ENCODE measurements at places on chromosomes 12 and 14.
A peak's percentile ranks its signal among the peaks of the same experiment; 100 is the strongest.

GRCh38 chr12:19480459-19480858, 41.2 kb downstream of the AEBP2 start:
- DNase-seq: no peak

- DNase-seq: no peak
Measured at GRCh38 chr12:114408886-114409851, 3.2 kb upstream of the TBX5 start.

GRCh38 chr12:120965534-120966091, 12.7 kb upstream of the HNF1A start:
- no peak for DNase-seq

GRCh38 chr14:34023824-34024767, 73.2 kb upstream of the EGLN3 start:
- no peak for DNase-seq

- no peak for DNase-seq
Measured at GRCh38 chr14:20836668-20837338, 34.2 kb upstream of the RNASE1 start.

- no peak for DNase-seq
Measured at GRCh38 chr12:70964867-70965510, 44.5 kb upstream of the PTPRR start.

DNA sequence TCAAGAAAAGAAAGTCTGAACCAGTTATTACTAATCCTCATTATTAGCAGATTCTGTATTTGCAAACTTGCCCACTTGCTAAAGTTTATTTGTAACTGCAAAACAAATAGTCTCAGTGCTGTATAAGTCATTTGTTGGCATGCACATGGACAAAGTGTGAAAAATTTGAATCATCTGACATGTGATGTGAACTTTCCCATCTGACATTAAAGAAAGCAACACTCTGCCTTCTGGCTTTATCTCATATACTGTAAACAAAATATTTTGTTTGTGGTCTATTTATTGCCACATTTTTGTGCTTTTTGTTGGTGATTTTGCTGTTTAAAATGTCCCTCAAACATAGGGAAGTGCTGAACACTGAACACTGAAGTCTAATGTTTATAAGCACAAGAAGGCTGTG, 513.8 kb downstream of the RPL10L start:
- no peak for DNase-seq

GRCh38 chr12:45880533-45880932, 109.8 kb downstream of the SCAF11 start:
- no peak for DNase-seq

DNA sequence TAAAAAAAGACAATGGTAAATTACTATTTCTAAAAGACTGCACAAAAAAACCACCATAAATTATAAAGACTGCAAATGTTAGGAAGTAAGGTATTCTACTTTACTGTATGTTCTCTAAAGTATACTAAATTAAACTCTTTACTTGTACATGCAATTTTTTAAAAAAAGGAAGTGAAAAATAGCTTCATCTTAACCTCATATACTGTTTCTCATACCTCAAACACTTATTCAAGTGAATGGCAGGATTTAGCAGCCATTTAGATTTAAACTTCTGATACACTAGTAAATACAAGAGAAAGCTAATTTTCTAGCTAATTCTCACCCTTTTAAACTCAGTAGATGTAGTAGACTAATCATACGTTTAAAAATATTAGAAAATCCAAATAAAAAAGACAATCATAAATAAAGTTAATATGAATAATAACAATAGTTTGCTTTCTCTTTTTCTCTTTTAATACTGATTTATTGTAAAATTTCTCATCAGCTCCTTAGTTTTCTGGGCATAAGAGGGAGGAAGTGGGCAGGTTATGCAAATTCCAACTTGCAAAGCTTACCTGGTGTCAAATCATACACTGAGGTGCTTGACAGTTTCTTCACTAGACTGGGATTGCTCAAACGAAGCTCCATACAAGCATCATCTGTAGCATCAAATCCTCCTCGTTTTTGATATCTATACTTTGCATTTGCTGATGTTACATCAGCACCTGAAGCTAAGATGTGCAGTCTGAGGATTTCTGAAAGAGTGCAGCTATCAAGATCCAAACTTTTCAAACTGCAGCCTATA, 71.0 kb upstream of the CFL2 start:
- DNase-seq: peak; percentile 59

- peak; percentile 67 for DNase-seq
Measured at GRCh38 chr12:52023182-52023975, 16.6 kb downstream of the TAMALIN start.

GRCh38 chr12:66688846-66689439, 10.1 kb upstream of the GRIP1 start:
- no peak for DNase-seq

GRCh38 chr12:29673346-29673745, 110.4 kb downstream of the TMTC1 start:
- DNase-seq: no peak

DNA sequence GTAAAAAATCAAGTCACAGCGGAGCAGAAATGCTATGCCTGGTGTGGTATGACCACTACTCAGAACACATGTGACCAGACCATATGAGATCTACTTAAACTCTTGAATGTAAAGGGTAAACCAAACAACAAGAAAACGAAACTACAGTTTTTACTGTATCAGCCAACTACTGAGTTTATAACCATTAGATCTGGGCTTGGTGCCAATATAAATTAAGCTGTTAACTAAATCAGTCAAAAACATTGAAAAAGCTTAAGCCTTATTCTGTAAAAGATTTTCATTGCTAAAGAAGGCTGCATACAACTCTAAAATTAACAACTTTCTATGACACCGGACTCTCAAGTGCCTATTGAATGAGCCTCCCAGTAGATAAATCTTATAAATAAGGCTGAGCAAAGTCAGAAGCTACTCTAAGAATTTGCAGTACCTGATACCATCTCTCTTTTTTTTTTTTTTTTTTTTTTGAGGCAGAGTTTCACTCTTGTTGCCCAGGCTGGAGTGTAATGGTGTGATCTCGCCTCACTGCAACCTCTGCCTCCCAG, 35.4 kb downstream of the SPTLC2 start:
- DNase-seq: no peak
